ENCODE measurements at places on chromosomes 3 and 15.

- DNase-seq = no peak
Measured at GRCh38 chr3:125143538-125143937, 69.0 kb downstream of the SLC12A8 start.

DNA sequence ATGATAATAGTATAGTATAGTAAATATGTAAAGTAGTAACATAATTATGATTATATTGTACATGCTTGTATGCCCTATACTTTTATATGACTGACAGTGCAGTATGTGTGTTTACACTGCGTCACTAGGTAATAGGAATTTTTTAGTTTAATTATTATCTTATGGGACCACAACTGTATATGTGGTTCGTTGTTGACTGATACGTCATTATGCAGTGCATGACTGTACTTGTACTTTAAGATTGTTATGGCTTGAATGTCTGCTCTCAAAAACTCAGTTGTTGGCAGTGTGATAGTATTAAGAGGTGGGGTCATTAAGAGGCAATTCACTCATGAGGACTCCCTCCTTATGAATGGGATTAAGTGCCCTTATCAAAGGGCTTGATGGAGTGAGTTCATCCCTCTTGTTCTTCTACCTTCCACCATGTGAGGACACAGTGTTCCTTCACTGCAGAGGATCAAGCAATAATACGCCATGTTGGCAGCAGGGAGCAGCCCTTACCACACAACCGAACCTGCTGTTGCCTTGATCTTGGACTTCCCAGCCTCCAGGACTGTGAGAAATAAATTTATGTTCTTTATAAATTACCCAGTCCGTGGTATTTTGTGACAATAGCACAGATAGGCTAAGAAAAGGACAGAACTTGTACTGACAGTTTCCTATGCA, 152.2 kb downstream of the NEK11 start:
- no peak for DNase-seq

DNA sequence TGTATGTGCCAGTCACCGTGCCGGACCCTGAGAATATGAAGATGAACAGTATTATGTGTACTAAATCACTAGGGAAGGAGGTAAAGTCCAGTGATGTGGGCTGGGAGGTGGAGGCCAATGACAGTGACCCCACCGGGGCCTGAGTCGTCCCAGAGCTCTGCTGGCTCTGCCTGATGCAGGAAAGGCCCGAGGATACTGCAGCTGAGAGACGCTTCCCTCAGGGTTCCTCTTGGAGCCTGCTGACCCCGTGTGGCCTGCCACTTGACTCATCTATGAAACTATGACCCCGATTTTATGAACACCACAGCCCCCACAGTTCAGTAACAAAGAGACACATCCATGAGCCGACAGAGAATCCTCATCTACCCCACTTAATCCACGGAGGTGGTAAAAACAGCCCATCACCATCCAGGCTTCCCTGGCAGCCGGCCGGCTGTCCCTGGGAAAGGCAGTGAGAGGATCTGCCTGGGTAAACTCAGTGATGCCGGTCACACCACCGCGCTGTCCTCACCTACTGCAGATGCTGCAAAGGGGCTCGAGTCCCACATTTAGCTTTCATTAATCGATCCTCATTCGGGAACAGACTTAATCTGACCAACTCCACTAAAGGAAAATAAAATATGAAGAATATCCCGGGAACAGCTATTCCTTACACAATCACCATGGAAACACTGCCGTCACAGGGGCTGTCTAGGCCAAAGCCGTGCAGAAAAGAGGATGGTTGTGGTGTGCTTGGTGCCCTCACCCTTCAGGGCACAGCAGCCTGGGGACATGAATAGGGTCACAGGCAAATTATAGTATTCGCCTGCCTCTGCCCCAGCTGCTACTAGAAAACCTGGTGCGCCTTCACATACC, 82.9 kb downstream of the ARRDC4 start:
- DNase-seq = no peak

DNA sequence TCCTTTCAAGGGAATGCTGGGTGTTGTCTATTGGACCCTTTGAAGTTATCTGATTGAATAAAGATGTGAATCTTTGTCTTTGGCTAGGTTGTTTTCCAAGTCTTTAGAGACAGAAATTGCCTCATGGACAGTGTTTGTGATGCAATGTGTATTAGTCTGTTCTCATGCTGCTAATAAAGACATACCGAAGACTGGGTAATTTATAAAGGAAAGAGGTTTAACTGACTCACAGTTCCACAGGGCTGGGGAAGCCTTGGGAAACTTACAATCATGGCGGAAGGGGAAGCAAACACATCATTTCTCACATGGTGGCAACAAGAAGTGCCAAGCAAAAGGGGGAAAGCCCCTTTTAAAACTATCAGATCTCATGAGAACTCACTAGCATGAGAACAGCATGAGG, 88.8 kb upstream of the PLXND1 start:
- DNase-seq = no peak

- no peak for DNase-seq
Measured at GRCh38 chr3:154139996-154140436, 18.8 kb downstream of the ARHGEF26 start.

DNA sequence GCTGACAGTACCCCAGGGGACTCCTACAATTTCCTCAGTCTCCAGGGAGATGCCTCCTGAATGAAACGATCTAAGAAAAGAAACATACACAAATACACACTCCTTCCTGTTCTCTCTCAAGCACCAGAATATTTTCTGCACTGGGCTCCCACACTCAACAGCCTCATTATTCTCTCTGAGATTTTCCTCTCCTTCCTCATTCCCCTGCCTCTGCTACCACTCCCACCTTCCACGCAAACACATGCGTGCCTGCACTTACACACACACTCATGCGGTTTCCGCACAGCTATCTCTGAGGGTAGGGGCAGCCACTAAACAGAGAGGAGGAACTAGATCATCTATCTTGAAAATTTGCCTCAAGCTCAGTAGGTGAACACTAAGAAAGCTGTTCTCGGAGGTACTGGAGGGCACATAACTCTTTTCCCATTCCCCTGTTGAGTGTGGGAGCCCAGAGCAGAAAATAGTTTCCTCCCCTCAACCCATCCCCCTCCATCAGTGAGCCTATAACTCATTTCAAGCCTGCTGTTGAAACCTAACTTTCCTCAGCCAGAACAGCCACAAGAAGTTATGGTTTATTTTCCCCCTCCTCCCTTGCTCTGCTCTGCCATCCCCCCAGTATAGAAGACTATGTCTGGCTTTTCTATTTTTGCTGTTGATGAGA, 30.5 kb upstream of the TIPARP start:
- DNase-seq = no peak
